CD8-positive, alpha-beta memory T cell (primary cell): ENCODE measurements at places on chromosomes 7 and 10.

- no peak for DNase-seq
Measured at GRCh38 chr7:151061213-151062110, 2.1 kb downstream of the SLC4A2 start.

DNA sequence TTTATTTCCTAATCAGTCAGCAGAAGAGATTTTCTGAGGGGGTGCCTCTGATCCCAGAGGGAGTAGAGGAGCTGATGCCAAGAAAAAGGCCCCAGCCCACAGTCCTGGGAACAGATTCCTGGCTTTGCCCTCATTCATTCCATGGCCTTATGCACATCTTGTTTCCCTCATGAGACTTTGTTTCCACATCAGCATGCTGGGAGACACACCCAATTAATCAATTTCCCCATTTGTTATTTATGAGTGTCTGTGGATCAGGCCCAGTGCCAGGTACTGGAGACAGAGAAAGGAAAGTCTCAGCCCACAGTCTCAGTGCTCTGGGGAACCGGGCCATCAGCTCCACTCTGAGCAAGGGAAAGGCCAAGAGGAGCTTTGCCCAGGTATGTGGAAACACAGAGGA, 496.2 kb upstream of the ZMIZ1 start:
- no peak for DNase-seq

DNA sequence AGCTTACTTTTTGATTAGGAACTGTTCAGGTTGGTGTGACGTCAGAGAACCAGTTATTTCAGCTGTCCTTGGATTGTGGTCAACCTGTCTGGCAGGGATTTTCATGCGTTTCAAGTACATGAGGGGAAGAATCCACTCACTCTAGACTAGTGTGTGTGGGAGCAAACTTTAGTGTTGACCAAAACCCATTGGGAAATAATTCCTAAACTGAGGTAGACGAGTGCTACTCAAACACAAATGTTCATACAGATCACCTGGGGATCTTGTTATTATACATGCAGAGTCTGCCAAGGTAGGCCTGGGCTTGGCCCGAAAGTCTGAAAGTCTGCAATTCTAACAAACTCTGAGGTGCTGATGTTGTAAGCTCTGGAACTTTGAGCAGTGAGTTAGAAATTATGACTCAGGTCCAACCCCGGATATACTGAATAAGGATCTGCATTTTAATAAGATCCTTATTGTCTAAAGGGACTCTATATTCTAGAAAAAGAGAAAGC, 111.1 kb upstream of the CREB5 start:
- DNase-seq: no peak

DNA sequence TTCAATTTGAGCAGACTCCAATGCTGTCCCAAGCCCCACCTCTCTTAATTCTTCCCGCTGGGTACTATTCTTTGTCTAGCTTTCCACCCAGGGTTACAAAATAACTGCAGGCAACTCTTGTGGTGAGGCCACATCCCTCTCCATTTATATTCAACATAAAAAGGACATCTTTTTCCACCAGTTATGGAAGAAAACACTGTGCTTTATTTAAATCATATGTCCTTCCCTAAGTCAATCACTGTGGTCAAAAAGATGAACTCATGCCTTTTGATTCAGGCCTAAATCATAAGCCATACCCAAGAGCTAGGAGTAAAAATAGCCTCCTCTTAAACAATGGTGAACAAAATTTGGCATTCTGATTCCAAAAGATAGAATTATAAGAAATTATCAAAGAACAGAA, 386.0 kb downstream of the SEMA3D start:
- DNase-seq: no peak

- no peak for DNase-seq
Measured at GRCh38 chr7:897771-898376, 21.5 kb downstream of the GET4 start.

GRCh38 chr7:36658335-36659171, 65.7 kb downstream of the AOAH start:
- DNase-seq: no peak

DNA sequence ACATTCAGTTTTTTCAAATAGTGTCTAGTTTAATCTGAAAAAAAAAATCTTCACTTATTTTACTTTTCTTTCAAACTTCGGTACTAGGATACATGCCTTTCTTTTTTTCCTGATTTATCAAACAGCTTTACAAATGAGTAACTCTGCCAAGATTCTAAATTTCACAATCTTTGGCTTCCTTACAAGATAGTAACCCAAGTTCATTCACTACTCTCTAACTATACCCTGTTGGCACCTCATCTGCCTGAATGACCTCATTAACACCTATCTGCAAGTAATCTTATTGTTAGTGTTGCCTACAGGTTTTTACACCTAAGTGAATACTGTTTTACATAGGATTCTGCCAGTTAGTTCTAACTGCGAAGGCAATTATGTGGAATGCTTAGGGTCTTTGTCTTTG, 159.8 kb downstream of the FOXP2 start:
- DNase-seq: no peak

GRCh38 chr10:116800286-116800929, 48.9 kb upstream of the ENO4 start:
- DNase-seq: no peak

GRCh38 chr10:43056568-43057011, 20.3 kb upstream of the RET start:
- no peak for DNase-seq

DNA sequence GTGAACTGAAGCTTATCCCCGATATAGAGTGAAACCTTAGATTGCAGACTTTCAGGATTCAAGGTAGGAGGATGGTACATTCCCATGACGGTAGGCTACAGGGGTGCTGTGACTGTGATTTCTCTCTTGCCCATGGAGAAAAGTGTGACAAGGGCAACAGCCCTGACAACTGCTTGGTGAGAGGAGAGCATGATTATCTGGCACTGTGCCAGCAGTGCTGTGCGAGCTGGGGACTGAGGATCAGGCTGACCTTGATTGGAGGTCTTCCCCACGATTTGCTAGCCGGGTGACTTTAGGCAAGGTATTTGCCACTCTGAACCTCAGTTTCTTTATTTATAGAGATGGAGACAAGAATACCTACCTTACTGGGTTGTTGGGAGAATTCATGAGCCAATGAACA, 229.5 kb downstream of the PTEN start:
- no peak for DNase-seq

GRCh38 chr10:17213646-17214349, 12.3 kb upstream of the TRDMT1 start:
- DNase-seq: no peak

DNA sequence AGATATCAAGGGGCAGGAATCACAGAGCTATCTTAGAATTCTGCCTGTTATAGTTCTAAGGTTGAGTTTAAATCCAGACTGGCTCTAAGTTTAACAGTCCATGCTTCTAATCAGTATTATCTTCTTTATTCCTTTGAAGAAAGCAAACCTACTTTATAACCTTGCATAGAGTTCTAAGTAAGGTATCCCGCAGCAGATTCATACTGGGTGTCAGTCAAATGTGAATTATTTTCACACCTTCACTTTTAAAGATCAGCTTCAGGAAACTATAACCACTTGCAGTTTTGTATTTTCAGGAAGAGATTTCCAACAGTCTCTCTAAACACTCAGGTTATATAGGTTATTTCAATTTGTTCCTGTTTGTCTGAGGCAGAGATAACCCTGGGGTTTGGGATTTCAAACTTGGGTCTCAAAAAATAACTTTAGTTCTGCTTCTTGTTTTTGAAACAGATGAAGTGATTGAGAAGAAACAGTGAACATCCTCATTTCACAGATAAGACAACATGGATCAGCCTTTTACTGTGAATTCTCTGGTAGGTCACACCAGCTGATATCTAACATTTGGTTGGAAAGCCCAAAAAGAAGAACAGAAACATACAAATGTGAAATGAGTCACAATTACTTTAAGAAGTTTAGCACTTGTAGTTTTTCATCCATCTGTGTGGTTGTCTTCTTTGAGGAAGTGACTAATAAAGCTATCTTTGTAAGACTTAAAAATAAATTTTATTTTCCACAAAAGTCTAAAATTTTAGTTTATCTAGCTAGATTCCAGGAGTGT, 21.4 kb downstream of the STAMBPL1 start:
- no peak for DNase-seq

DNA sequence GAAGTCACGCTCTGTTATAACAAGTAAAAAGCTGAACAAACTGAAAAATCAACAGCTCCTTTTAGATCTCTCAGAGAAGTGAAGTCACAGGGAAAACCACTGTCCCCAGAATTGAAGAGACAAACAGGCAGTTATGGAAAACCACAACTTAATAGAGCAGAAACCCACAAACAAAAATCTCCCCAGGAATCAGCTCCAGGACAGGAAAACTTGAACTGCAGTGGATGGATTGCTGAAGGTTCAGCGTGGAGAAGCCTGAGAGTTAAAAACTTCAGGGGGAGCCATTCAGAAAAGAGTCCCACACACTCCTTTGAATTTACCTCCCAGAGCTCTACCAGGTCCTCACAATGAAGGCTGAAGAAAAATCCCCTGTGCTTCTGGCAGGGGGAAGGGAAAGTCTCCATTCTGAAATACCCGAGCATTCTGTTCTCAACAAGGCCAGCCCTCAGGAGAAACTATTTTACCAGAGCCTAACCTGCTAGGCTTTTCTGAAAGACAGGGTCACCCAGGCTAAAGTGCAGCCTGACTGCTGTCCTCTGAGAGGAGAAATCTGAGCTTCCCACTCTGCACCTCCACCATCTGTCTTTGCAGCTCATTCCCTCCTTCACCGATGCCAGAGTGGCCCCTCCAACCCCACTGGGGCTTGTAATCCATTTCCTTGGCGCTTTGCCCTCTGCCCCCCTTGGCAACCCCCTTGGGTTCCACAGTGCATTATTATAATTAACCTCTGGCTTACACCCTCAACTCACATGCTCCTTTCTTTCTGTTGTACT, 65.0 kb upstream of the CCNY start:
- DNase-seq: no peak

- no peak for DNase-seq
Measured at GRCh38 chr10:132832186-132832969, 46.4 kb upstream of the NKX6-2 start.

DNA sequence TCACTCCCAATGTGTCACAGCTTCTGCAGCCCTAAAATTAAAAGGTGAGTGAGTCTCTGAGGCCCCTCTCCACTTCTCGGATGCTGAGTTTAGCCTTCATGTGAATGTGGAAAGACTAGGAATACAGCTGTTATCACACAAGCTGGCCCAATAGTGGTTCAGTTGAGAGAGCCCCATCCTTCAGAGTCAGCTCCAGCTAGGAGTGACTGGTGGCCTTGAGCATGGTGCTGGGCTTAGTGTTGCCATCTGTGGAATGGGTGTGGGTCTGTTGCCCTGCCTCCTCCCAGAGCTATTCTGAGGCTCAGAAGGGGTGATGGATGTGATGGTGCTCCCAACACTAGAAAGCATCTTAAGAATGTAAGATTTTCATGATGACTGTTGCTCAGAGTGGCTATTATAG, 55.8 kb downstream of the FIGNL1 start:
- no peak for DNase-seq

DNA sequence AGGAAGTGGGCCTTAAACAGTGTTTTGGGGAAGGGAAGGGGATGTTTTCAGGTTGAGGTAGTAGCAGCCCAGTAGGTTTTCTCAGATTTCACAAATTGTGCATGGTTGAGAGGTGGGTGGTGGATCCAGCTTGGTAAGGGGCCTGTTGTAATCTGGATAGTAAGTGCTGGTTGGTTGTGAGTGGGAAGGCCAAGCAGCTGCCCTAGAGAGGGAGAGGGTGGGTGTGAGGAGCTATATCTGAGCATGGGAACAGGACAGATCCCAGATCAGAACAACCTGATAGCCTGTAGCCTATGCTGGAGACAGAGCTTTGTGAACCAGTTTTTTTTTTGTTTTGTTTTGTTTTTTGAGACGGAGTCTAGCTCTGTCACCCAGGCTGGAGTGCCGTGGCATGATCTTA, 53.9 kb upstream of the ZMIZ2 start:
- no peak for DNase-seq

DNA sequence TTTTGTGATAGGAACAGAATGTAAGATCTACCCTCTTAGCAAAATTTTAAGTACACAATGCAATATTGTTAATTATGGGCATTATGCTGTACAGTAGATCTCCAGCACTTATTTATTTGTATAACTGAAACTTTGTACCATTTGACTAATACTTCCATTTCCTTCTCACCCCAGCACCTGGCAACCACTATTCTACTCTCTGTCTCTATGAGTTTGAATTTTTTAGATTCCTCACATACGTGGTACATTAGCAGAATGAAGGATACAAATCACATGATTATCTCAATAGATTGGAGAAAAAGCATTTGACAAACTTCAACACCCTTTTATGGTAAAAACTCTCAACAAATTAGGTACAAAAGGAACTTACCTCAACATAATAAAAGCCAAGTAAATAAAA, 90.3 kb upstream of the DLX6 start:
- no peak for DNase-seq

- no peak for DNase-seq
Measured at GRCh38 chr10:124364674-124365073, 54.0 kb downstream of the OAT start.

DNA sequence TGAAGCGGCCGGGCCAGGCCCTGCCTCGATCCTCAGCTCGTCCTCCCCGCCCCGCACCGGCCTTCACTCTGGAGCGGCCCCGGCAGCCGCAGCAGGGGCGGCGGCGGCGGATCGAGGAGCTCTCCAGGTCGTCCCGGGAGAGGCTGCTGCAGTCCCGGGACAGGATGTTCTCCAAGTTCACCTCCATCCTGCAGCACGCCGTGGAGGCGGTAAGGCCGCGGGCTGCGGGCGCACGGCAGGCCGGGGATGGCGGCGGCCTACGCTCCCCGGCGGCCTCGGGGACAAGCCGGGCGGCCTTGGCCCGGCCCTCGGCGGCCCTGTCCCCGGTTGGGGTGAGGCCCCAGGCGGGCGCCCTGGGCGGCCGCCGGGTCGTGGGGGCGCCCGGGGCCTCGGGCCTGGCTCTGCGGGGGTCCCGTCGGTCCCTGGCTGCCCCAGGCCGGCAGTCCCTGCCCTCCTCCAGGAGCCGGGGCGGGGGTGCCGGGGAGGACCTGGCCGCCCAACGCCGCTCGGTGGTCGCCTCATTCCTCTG, 399 bp downstream of the FHIP2A start:
- DNase-seq: no peak

GRCh38 chr10:63204667-63205391, 71.7 kb downstream of the NRBF2 start:
- DNase-seq: no peak
